Stimulated activated CD4-positive, alpha-beta T cell treated with anti-CD3 and anti-CD28 coated beads, Interleukin-1b, Interleukin-23, amount 100 ng/mL, for 48 hours (primary cell): ENCODE measurements at places on chromosomes 5 and 9.
A peak's percentile ranks its signal among the peaks of the same experiment; 100 is the strongest.

- no peak for DNase-seq
These were observed 1056.8 kb downstream of the MAT2B start for GRCh38 chr5:164561933-164562872.

- no peak for DNase-seq
These were observed 37.3 kb upstream of the CDK5RAP2 start for GRCh38 chr9:120616966-120617935.

DNA sequence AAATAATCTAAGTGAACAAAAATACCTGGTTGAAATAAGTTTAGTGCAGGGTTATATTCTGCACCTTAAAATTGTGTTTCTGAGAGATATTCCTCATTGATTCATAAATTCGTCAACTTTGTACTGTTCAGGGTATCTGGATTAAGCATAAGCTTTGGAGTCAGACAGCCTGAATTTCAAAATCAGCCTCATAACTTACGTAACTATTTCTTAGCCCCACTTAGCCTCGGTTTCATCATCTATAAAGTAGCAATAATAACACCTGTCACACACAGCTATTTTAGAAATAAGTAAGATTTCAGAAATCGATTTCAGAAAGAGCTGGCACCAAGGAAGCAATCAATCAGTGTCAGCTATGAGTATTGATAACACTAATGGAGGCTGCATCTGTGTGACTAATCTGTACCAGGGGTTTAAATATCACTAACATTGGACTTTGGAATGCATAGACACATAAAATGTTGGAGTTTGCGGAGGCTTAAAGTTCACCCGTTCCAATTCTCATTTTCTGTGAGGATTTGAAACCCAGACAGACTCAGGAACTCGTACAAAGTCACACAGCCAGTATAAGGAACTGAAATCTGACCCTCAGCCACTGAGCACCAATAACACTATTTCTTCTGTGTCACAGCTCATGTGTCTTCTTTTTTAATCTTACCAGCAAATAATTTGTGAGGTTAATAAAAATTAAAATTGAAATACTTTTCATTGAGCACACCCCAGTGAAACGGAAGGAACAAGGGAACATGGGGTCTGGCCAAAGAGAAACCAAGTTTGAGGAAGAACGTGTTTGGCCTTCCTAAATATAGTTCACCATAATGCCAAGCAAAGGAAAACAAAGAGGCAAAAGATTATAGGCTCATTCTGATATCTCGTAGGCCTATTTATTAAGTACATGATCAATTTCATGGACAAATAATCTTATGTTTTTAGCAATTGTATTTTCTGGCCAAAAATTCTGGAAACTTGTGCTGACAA is 194.4 kb upstream of the PTGER4 start:
- no peak for DNase-seq

GRCh38 chr5:109350537-109351270 is 59.1 kb downstream of the PJA2 start:
- DNase-seq = no peak

DNA sequence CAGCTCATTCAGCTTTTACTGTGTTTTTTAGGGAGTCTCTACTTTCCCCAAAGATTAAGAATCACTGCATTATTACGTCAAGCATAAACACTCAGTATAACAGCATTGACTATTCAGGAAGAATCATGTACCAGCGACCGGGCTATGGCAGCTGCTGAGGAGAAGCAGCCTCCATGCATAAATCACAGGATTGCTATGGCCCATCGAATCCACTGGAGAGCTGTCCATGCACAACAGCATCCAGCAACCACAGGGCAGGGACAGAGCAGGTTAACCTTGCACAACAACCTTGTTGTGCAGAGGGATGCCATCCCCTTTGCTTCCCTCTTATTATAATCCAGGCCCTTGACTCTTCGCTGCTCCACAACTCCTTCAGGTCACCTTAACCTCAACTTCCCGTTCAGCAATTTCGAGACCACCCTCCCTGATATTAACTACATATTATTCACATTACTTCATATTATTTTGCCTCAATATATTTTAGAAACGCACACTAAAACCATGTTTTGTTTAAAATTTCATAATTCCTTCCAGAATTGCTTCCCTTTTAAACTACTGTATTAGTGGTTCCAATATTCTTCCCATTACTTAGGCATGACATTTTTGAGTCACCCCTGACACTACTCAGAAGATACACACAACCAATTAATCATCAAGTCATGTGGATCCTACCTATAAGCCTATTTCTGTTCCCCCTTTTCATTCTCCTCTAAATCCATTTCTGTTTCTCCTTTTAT is 991 bp downstream of the IARS1 start:
- no peak for DNase-seq

GRCh38 chr9:131543141-131543540 is 2.2 kb upstream of the PRRT1B start:
- DNase-seq = no peak

- no peak for DNase-seq
These were observed 721 bp downstream of the PTGES start for GRCh38 chr9:129751841-129752801.

GRCh38 chr5:606061-606460 is 6.1 kb upstream of the CEP72 start:
- no peak for DNase-seq

GRCh38 chr5:57450991-57451876 is 31.4 kb downstream of the ACTBL2 start:
- no peak for DNase-seq

DNA sequence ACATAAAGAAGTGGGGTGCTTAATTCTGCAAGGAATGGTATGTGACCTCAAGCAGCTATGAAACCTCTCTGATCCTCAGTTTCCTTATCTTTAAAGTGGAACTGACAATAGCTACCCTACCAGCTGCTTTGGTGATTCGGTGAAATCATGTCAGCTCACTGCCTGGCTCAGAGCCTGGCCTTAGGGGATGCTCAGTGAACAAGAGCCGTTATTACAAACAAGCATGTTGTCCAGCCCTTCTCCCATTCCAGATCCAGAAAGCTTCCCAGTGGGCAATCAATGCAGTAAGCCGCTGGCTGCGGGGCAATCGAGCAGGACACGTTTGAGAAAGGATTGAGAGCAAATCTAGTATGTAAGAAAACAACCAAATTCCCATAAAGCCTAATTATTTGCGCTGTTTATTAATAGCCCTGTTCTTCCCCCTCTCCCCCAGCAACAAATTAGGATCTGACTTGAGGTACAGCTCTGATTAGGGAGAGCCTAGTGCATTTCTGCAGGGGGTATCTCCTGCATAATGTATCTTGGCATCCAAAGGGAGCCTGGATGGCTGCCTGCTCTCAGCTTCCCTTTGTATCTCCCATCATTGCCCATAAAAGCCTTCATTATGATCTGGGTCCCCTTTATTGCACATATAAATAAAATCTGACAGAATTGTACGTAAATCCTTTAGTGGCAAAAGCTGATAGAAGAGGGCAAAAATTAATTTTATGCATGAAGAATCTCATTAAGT is 371.4 kb downstream of the TMEM232 start:
- no peak for DNase-seq

DNA sequence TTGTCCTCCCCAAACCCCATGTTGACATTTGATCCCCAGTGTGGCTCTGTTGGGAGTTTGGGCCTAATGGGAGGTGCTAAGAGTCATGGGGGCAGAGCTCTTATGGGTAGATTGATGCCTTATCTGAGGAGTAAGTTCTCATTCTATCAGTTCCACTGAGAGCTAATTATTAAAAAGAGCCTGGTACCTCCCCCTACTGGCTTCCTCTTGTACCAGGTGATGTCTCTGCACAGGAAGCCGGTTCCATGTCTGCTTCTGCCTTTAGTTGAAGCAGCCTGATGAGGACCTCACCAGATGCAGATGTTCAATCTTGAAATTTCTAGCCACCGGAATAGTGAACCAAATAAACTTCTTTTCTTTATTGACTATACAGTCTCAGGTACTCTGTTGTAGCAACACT is 10.8 kb downstream of the GABRB2 start:
- no peak for DNase-seq

DNA sequence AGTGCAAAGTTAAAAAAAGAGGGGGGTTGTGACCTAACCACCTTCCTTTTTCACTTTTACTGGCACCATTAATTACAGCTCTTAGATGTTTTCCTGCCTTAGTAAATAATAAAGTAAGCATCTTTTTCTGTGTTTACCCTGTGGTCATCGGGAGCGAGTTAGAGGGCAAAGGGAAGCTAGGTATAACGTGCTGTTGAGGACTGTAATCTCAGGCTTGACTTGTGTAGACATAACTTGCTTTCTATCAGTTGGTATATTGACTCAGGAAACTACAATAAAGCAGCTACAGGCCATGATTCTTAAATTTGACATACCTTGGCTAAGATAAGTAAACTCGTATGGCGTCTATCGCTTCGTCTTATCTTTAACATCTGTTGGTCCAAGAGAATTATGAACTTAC is 509.8 kb upstream of the CHD1 start:
- DNase-seq = no peak

GRCh38 chr5:79871364-79872120 is 119.5 kb downstream of the MTX3 start:
- DNase-seq = no peak

DNA sequence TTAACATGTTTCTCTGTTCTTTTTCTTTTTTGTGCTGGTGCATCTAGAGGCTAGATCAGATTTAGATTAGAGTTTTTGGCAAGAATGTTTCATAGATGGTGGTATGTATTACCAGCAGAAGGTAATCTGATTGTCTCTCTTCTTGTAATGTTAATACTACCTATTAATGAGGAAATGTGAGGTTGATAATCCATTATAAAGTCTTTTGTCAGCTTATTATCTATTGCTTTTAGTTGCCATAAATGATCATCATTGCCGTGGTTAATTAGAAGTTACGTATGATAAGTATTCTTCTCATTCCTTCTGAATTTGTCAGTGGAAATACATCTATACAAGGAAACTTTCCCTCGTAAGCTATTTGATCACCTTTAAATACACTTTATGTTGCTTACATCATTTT is 135.0 kb downstream of the PAM start:
- no peak for DNase-seq

DNA sequence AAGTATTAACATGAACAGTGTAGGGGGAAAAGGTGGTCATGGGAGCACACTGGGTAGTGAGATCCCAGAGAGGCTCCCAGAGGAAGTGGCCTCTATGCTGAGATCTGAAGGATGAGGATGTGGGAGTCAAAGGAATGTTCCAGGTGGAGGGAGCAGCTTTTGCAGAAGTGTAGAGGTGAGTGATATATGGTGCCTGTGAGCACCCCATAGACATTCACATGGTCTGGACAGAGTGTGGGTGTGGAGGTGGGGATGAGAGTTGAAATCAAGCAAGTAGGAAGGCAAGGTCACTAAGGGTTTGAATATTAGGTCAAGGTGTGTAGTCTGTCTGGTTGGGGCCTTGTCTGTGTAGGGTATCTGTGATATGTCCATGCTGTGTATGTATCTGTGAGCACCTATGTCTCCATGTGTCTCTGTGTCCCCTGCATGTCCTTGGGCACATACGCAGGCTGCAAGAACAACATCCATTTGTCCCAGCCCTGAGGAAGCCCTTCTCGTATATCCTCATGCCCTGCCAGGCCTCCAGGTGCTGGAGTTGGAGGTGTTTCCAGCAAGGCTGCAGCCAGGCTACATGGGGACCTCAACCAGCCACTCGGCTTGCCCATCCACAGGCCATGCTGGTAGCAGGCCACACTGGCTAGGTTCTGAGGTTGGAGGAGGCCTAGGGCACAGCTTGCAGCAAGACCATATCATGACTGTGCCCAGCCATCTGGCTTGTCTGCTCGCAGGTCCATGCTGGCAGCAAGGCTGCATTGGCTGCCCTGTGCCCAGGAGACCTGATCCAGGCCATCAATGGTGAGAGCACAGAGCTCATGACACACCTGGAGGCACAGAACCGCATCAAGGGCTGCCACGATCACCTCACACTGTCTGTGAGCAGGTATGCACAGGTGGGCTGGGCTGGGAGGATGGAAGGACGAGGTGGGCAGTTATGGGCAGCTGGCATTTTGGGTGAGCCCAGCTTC is 4.7 kb downstream of the PDLIM4 start:
- no peak for DNase-seq

DNA sequence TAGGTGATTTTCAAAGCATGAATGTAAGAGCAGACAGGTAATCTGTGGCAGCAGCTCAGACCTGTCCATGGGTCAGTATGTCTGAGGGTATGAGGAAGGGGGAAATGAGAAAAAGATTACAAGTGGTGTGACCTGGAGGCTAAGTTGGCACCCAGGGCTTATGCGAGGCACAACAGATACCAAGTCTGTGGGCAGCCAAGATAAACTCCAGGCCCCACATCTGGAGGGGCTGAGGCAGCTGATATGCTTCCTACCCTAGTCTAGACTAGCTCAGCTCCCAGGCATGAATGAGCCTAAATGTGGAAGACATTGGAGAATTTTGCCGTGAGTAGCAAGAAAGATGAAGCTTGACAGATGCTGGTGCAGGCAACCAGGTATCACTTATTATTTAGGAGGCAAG is 151.7 kb downstream of the PIK3R1 start:
- DNase-seq = no peak

DNA sequence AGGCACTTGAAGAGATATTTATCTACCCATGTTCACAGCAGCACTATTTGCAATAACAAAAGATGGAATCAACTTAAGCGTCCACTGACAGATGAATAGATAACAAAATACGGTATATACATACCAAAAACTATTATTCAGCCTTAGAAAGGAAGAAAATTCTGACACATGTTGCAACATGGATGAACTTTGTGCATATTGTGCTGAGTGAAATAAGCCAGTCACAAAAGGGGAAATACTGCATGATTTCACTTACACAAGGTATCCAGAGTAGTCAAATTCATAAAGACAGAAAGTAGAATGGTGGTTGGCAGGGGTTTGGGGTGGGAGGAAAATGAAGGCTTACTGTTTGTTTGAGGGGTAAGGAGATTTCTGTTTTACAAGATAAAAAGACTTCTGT is 66.0 kb downstream of the FBN2 start:
- no peak for DNase-seq

GRCh38 chr9:83569326-83569725 is 31.1 kb upstream of the FRMD3 start:
- DNase-seq = no peak

- DNase-seq = peak; percentile 62
These were observed 229.4 kb downstream of the DMAC1 start for GRCh38 chr9:7570107-7570720.

- DNase-seq = no peak
These were observed 16.2 kb upstream of the PAIP1 start for GRCh38 chr5:43573058-43573457.

DNA sequence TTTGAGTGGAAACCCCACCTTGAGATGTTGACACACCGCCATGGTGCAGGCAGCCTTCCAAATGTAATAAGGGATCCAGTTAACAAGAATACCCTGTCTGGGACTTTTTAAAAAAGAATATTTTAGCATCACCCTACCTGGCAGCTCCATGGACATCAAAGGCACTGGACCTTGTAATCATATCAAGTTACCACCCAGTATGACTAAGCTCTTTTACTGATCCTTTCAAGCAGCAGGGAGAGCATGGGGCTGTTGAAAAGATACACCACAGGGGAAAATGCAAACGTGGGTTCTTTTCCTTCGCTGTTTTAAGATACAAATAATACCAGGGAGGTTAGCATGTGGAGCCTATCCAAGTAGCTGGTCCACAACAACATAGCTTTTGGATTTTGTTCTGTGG is 211.2 kb downstream of the SAXO1 start:
- DNase-seq = no peak

- no peak for DNase-seq
These were observed 5.9 kb upstream of the SLC6A18 start for GRCh38 chr5:1219098-1219767.

- DNase-seq = no peak
These were observed 64.8 kb upstream of the TNFAIP8 start for GRCh38 chr5:119291056-119291455.
